ENCODE measurements at places on chromosomes 3 and 15.

DNA sequence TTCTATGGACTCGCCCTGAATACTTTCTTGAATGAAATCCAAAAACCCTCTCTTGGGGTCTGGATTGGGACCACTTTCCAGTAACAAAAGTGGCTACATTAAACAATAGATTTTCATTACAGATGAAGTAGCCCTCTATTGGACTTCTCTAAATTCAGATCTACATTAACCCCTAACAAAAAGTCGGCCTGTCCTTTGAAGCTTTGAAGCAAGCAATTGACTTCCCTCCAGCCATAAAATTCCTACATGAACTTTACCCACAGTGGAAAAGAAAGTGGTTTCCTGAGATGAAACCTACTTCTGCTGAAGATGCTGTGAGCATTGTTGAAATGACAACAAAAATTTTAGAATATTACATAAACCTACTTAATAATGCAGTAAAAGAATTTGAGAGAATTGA, 967.1 kb upstream of the ROBO1 start:
- DNase-seq, result no peak

GRCh38 chr3:143821862-143822261, 26.4 kb downstream of the SLC9A9 start:
- DNase-seq, result no peak

DNA sequence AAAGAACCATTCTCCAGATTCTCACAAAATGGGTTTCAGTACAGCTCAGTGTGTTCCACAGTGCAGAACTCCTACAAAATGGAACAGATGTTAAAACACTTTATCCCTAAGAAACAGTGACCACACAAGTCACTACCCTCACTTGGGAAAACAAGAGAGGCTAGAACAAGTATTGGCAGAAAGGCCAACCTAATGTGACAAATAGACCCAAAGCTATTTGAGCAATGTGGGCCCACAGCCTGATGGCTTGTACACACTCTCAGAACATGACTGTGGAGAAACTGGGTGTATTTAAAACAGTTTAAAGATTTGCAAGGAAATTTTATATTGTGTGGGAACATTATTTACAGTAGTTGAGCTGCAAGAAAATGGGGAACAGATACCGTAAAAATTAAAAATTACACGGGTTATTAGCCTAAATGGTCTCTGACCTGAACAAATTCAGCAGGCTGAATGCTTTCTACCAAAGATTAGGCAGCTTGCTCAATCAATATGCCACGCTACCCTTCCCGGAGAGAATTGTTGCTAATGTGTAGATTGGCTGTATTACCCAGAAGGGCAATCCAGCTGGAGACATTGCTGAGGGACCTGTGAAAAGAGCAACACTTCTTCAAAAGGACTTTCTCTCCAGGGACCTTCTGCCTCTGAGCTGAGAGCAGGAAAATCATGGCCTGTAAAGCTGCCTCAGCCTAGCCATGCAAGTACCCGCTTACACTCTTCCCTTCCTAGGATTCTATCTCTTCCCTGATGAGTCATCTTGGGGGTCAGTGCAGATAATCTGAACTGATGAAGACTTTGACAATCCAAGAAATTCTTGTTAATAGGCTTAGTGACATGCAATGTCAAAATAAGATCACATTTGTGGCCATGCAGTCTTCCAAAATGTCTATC, 97.1 kb downstream of the STRIT1 start:
- DNase-seq, result no peak

GRCh38 chr15:95138604-95139270, 907.4 kb downstream of the MCTP2 start:
- no peak for DNase-seq

DNA sequence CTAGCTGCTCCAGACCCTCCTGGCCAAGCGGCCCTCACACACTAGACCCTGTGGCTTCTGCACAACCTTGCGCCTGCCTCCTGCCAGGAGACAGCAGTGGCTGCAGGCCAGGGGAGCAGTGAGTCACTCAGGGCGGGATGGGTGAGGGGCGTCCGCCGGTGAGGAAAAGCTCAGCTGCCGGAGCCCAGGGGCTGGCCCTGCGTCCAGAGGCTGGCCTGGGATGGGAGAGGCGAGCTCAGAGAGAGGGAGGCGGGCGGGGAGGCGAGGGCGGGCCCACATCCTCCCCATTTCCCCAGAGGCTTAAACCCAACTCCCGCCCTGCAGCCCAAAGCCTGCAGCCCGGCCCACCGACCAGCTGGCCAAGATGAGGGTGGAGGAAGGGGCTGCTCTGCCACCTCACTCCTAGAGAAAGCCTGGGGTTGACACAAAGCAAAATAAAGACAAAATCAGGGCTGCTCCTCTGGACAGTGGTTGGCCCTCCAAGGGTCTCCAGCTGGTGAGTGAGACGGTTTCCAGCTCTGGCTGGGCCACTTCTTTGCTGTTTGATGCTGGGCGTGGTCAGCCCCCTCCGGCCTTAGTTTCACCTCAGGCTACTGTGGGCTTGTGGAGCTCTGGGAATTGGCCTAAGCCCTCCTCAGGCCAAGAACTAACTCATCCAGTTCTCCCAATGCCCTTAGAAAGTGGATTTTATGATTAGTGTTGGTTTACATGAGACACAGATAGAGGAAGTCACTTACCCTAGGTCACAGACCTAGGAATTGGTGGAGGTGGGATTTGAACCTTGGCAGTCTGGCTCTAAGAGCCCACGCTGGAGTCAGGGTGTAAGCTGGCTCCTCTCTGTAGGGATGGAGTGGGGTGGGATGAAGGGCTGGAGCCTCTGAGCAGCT, 50.6 kb downstream of the IQSEC1 start:
- no peak for DNase-seq

DNA sequence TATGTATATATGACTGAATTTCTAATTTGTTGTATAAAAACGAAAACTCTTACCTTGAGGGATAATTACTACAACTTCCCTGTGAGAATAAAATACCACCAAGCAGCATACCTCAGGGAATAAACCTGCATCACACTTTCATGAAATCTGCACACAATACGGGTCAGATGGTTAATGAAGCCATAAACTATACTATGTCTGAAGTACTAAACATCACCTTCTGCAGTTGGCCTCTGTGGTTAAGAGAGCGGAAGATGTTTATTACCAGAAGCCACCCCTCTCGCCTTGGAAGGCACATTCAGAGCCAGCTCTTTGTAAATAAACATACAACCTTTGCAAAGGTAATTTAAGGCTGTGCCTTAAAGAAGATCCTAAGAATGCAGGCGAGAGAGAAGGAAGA, 462.1 kb upstream of the NR2F2 start:
- DNase-seq, result no peak

DNA sequence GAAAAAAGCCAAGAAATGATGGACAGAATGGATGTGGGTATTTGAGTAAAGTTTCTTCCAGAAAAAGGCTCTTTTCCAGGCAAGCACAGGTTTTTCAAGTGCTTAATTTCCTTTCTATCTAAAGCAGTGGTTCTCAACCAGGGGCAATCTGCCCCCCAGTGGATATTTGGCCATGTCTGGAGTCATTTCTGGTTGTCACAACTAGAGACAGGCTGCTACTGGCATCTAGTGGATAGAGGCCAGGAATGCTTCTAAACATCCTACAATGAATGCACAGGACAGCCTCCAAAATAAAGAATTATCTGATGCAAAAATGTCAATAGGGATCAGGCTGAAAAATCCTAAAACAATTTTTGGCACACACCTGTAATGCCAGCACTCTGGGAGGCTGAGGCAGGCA, 23.9 kb downstream of the SEC22C start:
- DNase-seq, result no peak

GRCh38 chr3:138394156-138394555, 40.3 kb upstream of the ESYT3 start:
- DNase-seq, result no peak

GRCh38 chr3:197155046-197155445, 125.4 kb upstream of the MELTF start:
- no peak for DNase-seq

DNA sequence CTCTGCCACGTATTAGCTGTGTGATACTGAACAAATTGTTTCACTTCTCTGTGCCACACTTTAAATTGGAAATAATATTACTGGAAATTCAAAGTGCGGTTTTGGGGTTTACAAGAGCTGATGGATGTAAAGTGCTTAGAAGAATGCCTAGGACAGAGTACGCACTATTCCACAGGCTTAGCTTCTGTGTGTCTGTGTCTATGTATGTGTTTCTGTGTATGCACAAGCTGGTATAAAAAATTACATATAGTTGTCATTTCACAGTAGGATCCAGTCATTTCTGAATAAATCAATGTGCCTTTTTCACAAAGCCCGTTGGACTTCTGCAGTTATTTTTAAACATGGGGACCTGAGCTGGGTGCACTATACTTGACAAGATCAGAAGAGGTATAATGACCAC, 370.4 kb downstream of the TUSC7 start:
- DNase-seq, result no peak

GRCh38 chr3:82080792-82081191, 319.3 kb upstream of the GBE1 start:
- DNase-seq, result no peak

- no peak for DNase-seq
Observed at GRCh38 chr3:40939741-40940130, 259.6 kb upstream of the CTNNB1 start.

DNA sequence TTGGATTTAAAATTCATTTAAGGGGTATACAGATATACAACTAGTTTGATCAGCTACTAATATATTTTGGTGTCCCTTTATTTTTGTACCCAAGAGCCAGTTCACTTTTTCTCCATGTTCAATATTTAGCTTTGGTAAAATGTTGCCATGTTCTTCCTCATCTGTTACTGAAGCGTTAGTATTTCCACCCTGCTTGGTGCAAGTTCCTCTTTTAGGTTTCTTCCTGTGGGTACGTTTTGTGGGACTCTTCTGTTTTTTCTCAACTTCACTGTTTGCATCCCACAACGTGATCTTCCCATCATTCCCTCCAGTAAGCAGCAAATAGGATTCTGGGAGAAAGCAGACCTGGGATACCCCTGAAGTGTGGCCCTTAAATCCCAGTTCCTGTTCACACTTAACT, 14.1 kb downstream of the WDR53 start:
- DNase-seq, result no peak

- DNase-seq, result no peak
Observed at GRCh38 chr15:91988071-91988470, 134.6 kb downstream of the SLCO3A1 start.

DNA sequence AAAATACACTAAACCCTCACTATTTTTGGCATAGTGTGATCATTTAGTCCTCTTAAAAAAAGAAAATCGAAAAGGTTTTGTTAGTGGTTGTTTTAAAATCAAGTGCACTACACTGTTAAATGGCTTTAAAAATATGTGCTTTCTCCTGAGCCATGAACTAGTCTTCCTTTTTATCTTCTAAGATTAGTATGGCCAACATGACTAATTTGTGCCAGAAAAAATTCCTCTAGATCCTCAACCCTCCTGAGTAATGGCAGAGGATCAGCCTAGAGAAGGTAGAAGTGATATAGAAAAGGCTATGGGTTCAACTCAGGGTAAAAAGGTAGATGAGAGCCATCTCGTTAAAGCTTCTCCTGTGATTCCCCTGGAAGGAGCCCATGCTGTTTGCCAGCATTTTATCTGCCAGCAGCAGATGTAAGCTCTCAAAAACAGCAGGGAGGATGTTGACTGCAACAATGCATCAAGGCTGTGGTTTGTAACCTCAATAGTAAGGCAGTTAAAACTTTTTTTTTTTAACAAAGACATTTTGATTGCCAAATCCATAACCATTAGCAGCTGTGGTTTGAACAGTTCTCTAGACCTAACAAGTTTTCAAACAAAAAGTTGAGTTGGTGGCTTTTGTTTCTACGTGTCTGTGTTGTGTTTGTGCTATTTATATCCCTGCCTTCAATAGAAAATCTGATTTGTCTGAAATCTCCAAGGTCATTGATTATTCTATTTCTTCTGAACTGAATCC, 30.2 kb upstream of the ZNF609 start:
- no peak for DNase-seq

- DNase-seq, result no peak
Observed at GRCh38 chr15:33013827-33014445, 180.6 kb downstream of the FMN1 start.

- DNase-seq, result no peak
Observed at GRCh38 chr15:98889930-98890695, 117.5 kb downstream of the PGPEP1L start.

Data from esophagus squamous epithelium (tissue), 5 donors.